HuH-7 (cell line): ENCODE measurements at places on chromosomes 3 and 15.

GRCh38 chr3:197794115-197794514 is 3.1 kb downstream of the LRCH3 start:
- no peak for DNase-seq

- DNase-seq, result no peak
Measured at GRCh38 chr3:196140224-196140623, 58.3 kb upstream of the TFRC start.

DNA sequence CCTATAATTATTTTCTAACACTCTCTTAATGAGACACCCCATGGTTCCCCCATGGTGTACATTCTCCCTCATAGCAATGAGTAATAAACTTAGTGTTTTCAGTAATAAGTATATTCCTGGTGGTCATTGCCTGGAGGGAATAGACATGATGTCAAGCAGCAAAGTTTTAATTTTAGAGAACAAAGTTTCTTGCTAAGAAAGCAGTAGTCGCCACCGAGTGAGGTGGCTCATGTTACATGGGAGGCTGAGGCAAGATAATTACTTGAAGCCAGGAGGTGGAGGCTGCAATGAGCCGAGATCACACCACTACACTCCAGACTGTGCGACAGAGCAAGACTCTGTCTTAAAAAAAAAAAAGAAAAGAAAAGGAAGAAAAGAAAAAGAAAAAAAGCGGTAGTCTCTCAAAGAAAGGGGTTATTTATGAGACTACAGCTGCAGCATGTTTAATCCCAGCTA is 2.4 kb upstream of the ELP6 start:
- DNase-seq, result no peak

GRCh38 chr15:79212589-79213157 is 69.8 kb upstream of the ANKRD34C start:
- no peak for DNase-seq

DNA sequence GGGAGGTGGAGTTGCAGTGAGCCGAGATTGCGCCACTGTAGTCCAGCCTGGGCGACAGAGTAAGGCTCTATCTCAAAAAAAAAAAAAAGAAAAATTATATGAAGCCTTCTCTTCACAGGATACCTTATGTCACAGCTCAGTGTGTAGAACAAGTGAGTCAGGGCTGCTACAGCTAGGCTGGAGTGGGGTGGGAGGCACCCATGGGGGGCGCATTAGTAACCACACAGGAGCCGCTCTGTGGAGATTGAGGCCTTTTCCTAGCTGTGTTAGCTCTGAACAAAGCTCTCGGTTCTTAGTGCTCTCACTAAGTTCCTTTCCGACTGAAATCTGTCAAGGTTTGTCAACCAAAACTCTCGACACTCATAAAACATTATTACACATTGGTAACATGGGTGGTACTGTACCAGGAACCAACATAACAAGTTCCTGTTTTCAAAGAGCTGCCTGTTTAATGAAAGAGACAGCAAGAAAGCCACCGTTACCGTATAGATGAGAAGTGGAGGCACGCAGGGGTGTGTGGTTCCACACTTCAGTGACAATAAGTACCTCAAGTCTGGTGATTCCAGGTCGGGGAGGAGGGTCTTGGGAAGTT is 4.5 kb downstream of the LRRC31 start:
- DNase-seq, result no peak

DNA sequence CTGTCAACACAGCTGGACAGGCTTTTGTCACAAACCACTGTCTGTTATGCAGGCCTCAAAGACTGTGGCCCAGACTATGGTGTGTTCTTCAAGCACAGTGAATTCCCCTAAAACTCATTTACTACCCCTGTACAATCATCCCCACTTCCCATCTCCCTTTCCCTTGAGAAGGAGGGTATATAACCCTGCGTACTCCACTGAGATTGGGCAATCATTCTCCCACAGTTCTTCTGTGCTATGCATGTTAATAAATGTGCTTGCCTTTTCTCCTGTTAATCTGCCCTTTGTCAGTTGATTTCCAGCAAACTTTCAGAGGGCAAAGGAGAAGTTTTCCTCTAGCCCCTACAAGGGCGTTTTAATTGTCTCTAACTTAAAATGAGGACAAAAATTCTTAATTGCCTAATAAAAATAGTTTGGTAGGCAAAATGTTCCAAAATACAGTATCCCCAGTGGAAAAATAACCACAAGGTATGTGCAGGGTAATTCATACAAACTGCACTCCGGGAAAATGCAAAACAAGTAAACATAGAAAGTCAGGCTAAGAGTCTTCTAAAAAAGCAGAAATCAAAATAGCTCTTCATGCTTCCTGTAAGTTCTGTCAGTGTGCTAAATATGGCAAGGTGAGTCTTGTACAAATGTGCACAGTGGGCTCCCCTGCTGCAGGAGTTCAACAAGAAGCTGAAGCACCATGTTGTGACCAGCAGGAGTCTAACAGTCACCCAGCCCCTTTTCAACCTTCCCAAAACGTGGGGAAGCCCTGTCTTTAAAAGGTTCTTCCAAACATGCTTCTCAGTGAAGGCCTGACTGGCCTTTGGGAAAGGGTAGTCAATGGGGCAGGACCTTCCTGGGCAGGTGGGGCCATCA is 10.2 kb downstream of the ATP10A start:
- DNase-seq, result no peak

GRCh38 chr3:174099724-174100123 is 702.2 kb downstream of the NLGN1 start:
- no peak for DNase-seq

DNA sequence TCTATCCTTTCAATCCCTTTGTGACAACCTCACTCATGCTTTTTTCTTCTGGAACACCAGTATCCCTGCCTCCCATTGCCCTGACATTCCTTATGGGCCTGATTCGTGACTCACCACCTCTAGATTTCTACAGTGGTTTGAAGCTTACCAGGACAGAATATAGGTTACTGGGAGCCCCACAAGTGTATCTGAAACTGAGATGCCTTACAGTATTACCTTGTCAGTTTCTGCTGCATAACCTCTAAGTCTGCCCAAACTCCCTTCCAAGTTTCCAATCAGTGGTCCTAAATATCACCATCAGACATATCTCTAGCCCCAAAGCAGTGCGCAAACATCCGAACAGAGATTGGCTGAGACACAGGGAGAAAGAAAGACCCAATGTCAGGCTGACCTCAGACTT is 5.6 kb downstream of the CPB1 start:
- DNase-seq, result no peak

DNA sequence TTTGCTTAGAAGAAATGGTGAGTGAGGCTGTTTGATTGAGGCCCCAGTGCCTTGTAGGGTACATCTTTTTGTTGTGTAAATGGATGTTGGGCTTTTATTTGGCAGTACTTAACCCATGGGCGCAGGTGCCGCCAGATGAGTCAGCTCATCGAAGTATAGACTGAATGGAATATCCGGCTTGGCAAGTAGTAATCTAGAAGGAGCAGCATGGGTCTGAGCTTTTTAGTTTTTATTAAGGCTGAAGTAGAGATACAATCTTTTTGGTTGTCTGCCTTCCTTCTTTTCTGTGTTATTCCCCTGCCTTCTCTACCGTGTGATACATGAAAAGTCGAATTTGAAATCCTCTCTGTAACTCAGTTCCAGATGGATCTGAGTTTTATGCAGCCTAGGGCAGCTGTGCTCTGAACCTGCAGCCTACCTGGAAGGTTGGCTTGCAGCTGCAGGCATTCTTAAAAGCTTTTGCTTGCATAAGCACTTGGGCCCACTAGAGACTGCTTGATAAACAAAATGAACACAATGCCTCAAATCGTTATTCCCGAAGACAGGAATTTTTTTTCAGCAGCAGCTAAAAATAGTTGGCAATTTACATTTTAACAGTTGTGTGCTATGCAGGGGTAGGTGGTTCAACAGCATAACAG is 177.5 kb upstream of the CGNL1 start:
- DNase-seq, result no peak

DNA sequence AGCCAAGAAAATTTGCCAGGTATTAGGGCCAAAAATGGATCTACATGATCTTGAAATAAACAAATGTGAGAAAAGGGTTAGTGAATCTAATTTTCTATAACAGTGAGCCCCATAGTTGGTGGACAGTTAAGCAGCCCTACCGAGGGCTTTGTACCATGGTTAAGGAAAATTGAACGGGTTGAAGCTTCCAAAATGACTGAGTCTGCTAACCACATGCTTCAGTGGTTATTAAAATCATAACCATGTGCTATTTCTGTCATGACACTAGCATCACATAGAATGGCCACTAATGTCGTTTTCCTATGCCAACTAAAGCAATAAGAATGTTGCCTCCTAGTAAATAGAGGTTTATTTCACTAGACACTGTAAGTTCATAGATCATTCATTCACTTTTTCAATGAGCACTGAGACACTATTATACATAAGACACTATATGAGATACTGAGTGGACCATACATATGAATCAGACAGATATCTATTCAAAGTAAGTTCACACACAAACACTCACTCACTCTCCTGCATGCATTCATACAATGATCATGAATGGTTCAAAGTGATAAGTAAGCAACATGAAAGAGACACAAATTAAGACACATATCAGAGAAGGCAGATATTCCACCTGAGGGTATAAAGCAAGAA is 4.3 kb downstream of the SST start:
- DNase-seq, result no peak

DNA sequence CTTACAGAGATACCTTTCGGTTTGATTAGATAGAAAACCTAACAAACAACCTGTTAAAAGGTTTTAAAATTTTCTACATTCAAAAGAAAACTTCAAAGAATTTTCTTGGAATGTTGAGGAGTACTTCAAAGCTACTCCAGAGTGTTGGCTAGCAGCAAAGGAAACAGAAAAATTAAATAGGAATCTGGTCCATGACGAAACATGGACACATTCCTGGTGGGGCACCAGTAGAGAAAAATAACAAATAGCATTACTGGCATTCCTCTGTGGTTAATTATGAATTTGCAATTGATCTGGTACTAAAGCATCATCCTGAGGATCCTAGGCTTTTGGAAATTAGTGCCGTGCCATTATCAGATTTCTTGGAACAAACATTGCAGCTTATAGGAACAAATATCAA is 59.5 kb upstream of the DPPA4 start:
- no peak for DNase-seq

DNA sequence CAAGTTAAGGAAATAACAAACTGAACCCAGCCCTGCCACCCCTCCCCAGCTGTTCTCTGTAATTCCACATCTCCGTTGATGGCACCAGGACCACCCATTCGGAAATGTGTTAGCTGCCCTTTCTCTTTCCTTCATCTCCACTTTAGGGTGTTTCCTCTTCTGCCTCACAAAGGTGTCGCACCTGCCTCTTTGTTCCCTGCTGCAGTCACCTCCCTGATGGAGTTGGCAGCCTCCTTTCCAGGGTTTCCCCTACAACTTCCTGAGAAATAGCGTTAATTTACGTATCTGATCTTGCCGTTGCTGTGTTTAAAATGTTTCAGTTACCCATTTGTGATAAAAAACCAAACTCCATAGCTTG is 57.3 kb downstream of the GPR171 start:
- DNase-seq, result no peak

DNA sequence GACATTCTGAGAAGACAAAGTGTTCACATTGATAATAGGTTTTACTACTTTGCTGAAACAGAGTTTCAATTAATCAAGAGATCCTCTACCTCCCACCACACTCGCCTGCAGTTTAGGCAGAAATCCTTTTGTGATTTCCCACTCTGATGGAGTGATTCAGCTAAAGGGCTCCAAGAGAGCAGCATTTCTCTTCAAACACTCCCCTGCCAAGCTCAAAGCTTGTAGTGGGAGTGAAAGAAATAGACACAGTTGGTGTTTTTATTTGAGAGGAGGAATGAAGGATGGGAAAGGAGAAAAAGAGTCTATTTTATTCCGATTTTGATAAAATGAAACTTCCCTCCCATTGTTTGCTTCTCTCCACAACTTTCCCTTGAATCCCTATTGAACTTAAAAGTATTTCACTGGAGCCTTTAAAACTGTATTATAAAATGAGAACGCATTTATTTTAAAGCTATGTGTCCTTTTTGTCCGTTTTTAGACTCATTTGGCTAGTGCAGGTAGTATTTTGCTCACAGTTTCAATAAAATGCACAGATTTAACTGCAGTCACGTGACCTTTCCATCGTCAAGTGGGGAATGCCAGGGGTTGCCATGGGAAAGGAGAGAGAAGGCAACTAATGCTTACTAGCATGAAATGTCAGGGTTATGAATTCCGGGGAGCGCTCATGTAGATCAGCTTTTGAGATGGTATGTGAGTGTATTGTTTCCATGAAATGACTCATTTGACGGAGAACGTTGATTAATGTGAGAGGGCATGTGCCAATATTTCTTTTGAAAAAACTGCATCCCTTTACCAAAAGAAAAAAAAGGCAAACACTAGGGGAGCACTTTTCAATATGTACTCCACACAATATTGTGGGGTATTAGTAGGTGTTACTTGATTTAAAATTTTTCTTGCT is 7.7 kb upstream of the OSBPL11 start:
- no peak for DNase-seq

GRCh38 chr3:20849975-20850374 is 664.0 kb upstream of the SGO1 start:
- no peak for DNase-seq

GRCh38 chr3:114721864-114722263 is 425.2 kb downstream of the ZBTB20 start:
- DNase-seq, result no peak

- no peak for DNase-seq
Measured at GRCh38 chr3:65385805-65386204, 652.9 kb downstream of the MAGI1 start.

DNA sequence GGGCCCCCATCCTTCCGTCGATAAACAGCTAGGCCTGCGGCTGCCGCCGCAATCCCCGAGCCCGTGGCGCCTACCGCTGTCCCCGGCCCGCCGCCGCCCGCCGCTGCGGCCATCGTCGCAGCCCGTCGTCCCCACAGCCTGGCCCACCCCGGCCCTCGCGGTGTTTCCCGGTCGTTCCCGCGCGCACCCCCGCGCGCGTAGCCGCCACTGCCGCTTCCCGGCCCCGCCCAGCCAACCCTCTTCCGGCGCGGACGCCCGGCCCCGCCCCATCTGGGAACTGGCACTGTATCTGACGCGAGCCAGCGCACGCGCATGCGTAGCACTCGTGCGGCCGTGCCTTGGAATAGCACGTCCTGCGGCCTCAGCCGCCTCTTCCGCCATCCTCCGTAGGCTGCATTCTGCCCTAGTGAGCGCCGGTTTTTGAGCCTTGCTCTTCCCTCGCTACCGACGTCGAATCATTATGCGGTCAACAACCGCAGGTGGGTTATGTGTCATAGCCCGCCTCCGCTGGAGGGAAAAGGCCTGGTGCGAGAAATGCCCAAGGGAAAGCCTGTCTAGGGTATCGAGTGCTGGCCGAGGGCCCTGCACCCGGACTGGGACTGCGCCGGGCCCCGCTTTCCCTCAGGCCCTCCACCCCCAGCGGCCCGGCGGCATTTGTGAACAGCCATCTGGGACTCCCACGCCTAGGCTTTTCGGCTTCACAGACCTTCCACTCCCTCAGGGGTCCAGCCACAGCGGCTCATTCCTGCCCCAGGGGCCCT is at the start of gene SMARCC1:
Gene SMARCC1, minus strand, starts transcription at position 209 of the 761 bp plus-strand sequence. Its CDS starts 96 bp downstream, at position 113.
- DNase-seq, result peak; percentile 96

DNA sequence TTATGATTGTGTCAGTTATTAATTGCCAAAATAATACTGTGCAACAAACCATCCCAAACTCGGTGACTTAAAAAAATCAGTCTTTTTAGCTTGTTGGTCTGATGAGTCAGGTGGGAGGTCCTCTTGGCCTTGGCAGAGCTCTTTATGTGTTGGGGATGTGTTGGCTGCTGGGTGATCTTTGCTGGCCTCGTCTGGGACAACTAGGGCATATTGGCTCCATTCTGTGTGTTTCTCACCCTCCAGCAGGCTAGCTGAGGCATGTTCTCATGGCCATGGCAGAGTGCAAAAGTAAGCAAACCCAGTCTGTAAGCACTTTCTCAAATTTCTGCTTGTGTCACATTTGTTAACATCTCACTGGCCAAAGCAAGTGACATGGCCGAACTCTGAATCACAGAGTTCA is 251.6 kb downstream of the RPLP1 start:
- DNase-seq, result no peak
